Occipital lobe (tissue), 3 donors: ENCODE measurements at places on chromosomes 2 and 18. TPM values are rescaled to one million over a fixed set of nuclear protein-coding genes. Genes with fewer than 3 reads are reported as not detected.

Gene ADD2
- 435 TPM for total RNA-seq

Gene SERPINB10
- total RNA-seq, result not detected

- DNase-seq, result no peak
These were observed 413 bp downstream of the ALKAL2 start for GRCh38 chr2:287471-287885.

DNA sequence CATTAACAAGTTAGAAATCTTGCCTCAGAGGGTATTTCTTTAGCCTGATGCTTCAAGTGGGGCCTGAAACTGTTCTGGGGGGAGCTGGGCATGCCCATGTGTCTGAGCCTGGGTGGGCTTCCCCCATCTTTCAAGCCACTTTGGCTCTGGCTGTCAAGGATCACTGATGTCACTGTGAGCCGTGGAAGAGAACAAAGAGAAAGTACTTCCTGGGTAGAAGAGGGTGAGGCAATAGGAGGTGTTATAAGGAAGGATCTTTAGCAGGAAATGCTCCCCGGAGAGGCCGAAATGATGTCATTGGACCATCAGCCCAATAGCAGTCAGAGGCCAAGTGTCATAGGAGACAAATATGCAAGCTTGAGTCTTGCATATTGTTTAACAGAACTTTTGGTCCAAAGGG lies 228.4 kb upstream of the MEX3C start:
- no peak for DNase-seq
